ENCODE measurements at places on chromosomes 2 and 18. TPM values are rescaled to one million over a fixed set of nuclear protein-coding genes. Genes with fewer than 3 reads are reported as not detected.

DLGAP1 gene
- total RNA-seq, result not detected

UCN gene
- total RNA-seq, result 0.84 TPM

GAL3ST2 gene
- total RNA-seq, result not detected

TRIM54 gene
- 282 TPM for total RNA-seq

ZEB2 gene
- total RNA-seq, result 89.0 TPM

CCDC195 gene
- not detected for total RNA-seq

DSG2 gene
- 35.7 TPM for total RNA-seq

GRCh38 chr18:34098109-34098508 lies 126.6 kb downstream of the NOL4 start:
- no peak for DNase-seq

DNA sequence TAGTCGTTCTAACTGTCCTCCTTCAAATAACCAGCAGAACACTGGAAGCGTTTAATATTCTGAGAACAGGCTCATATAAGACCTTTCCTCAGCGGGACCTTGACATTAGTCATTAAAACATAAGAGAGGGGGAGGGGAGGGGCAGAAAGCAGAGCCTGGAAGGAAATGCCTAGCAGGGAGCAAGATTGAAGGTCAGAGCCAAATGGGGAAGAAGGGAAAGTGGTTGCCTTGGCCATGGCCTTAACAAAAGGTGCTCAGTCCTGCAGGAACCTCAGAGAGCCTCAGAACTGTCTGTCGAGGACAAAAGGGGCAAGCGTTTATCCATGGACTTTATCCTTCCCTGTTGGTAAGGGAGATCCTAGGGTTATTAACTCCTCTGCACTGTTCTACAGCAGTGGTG lies 856 bp upstream of the PLA2R1 start:
- DNase-seq, result no peak

- DNase-seq, result no peak
Observed at GRCh38 chr2:37645836-37646235, 25.6 kb downstream of the CDC42EP3 start.

- DNase-seq, result no peak
Observed at GRCh38 chr2:202361108-202361507, 15.0 kb upstream of the BMPR2 start.

GRCh38 chr2:11290211-11290610 lies 54.2 kb downstream of the ROCK2 start:
- no peak for DNase-seq

- DNase-seq, result no peak
Observed at GRCh38 chr2:10124538-10125045, 2.1 kb downstream of the RRM2 start.

DNA sequence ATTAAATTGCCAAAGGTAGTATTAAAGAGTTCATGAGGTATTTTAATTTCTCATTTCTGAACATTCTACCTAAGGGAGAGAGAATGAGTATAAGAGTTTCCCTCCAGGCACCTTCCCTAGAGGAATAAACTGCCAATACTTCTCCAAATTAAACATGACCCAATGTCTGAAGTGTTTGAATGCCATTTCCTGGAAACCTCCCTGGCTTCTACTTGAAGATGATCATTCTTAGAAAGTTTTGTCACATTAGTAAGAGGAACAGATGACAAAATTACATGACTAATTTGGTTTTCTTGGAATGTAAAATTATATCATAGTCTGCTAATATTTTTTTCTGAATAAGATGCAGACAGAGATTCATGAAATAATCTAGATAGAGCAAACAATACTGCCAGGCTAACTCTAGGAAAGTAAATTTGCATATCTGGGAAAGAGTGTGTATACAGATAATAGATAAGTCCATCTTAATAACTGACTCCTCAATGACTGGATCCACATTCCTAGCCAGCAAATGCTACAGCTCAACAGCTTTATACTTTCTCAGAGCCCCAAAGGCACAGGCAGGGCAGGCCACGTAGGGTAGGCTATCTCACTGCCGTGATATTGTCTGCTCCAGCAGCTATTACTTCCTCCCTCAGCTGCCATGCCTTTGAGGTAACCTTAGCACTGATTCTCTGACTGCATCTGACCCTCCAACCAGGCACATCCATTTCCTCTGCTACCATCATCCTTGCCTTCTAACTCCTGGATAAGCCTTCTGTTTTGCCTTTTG lies 630.8 kb upstream of the PIK3C3 start:
- peak; percentile 27 for DNase-seq

- peak; percentile 84 for DNase-seq
Observed at GRCh38 chr2:69902213-69902922, 8.6 kb downstream of the SNRNP27 start.

GRCh38 chr2:241014764-241015163 lies 16.3 kb downstream of the SNED1 start:
- peak; percentile 65 for DNase-seq

- no peak for DNase-seq
Observed at GRCh38 chr2:12773586-12774394, 57.1 kb downstream of the TRIB2 start.

- DNase-seq, result no peak
Observed at GRCh38 chr2:130872741-130873125, 36.0 kb downstream of the ARHGEF4 start.

- DNase-seq, result no peak
Observed at GRCh38 chr2:85999061-85999831, 106.4 kb downstream of the POLR1A start.

GRCh38 chr2:170723446-170723958 lies 8.4 kb downstream of the SP5 start:
- DNase-seq, result no peak

DNA sequence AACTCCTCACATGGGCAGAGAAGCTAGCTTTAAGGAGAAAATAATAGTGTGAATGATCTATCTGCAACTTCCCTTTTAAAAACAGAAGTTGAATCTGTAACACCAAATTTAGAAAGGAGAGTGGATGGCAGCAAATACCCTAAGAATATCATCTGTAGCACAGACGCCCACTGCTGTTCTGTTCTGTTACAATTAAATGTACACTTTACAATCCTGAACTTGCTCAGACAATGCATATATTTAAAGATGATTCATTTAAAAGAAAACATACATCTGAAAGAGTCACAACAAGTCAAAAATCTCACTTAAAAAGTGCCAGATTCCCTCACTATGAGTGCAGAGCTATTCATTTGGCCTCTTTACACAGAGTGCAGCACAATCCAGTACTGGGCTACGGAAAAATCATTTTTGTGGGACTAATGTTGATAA lies 8.0 kb upstream of the SERTAD2 start:
- no peak for DNase-seq

DNA sequence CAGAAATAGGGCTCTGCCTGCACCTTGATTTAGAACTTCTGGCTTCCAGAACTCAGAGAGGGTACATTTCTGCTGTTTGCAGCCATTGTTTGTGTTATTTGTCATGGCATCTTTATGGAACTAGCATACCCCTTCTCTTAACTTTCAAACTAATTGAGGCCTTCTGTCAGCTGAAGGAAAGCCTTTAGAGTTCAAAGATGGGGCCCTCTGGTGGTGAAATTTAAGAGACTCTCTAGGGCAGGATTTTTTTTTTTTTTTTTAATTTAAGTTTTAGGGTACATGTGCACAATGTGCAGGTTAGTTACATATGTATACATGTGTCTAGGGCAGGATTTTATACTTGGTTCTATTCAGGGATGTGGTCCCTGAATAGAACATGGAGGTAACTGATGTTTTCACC lies 260.6 kb upstream of the LINC00305 start:
- no peak for DNase-seq

GRCh38 chr18:37864122-37864521 lies 298.5 kb upstream of the CELF4 start:
- no peak for DNase-seq
